Thoracic aorta (tissue), 2 donors: ENCODE measurements at places on chromosomes 4 and X. TPM values are rescaled to one million over a fixed set of nuclear protein-coding genes. Genes with fewer than 3 reads are reported as not detected.

The MOB1B gene
- total RNA-seq: 26.0 TPM

DNA sequence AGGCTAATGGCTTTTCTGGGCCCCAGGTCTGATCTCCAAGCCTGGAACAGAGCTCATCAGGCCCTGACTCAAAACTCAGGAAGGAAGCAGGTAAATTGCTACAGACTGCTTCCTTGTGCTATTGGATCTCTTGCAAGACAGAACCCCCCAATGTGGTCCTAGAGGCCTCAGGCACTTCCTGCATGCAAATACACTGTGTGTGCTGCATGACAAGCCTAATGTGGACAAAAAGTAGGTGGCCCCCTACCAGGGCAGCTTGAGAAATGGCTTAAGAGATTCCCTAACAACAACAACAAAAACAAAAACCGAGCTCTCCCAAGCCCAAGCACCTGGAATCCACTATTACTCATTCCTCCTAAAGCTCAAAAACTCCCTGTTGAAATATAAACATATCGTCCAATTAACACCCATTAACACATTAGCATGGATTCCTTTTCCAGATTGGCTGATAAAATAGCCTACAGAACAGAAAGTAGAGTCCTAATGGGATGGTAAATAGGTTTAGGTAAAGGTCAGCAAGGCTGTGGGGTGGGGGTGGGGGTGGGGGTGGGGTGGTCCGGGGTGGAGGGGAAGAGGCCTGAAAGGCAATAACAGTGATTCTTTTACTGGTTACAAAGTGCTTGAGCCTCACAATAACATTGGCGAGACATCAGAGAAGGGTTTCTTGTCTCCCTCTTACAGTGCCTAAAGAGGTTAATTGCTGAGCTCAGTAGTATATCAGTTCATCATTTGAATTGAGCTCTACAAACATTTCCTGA lies 24.1 kb upstream of the FGF16 start:
- no peak overlapping the region for H3K27ac ChIP-seq
- no peaks in the 10 kb centered on the region for H3K36me3 ChIP-seq
- no peak for DNase-seq

The INTU gene
- total RNA-seq: 11.0 TPM

DNA sequence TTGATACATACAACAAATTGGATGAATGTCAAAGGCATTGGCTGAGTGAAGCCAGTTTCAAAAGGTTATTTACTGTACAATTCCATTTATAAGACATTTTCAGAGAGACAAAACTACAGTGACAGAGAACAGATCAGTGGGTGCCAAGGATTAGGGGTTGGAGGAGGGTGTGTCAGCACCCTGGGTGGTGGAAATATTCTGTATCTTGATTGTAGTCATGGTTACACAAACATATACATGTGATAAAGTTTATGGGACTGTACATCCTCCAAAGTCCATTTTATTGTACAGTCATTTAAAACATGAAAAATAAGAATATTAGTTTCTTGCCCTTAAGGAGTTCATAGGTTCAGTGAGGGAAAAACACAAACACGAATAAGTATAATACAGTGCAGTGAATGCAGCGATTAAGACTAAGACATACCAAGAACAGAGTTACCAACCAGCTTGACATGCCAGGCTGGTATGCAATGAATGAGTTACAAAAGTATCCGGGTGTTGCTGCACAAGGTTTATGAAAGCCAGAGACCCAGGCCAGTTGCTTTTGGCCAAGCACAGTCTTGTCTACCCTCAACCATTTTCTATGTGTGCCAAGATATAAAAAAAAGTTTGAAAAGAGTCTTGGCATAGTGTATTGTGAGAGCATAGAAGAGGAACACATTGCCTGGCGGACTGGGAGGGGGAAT lies 123.6 kb downstream of the MSL3 start:
- DNase-seq: no peak
- H3K4me3 ChIP-seq: no peak overlapping the region
- no peak overlapping the region for H3K27ac ChIP-seq
- H3K36me3 ChIP-seq: no peaks in the 10 kb centered on the region
- no peaks in the 10 kb centered on the region for H3K27me3 ChIP-seq
- H3K4me1 ChIP-seq: no peaks in the 10 kb centered on the region

The XAGE1A gene
- total RNA-seq: not detected

- H3K27me3 ChIP-seq: no peaks in the 10 kb centered on the region
- H3K4me1 ChIP-seq: no peaks in the 10 kb centered on the region
- H3K36me3 ChIP-seq: no peaks in the 10 kb centered on the region
- no peak overlapping the region for H3K4me3 ChIP-seq
These were observed 29.5 kb downstream of the TFDP3 start for GRCh38 chrX:133188631-133189030.

GRCh38 chr4:117370944-117371668 lies 285.7 kb upstream of the TRAM1L1 start:
- H3K27ac ChIP-seq: no peak overlapping the region
- no peaks in the 10 kb centered on the region for H3K36me3 ChIP-seq
- no peak overlapping the region for H3K4me3 ChIP-seq
- H3K4me1 ChIP-seq: no peaks in the 10 kb centered on the region

- H3K27ac ChIP-seq: no peak overlapping the region
- no peak for DNase-seq
- H3K27me3 ChIP-seq: no peaks in the 10 kb centered on the region
- H3K4me3 ChIP-seq: no peak overlapping the region
- H3K36me3 ChIP-seq: no peaks in the 10 kb centered on the region
These were observed 253.8 kb upstream of the DMD start for GRCh38 chrX:33465137-33465536.
